ENCODE measurements at places on chromosomes 2 and 18. TPM values are rescaled to one million over a fixed set of nuclear protein-coding genes. Genes with fewer than 3 reads are reported as not detected.

Gene DCC
- total RNA-seq = not detected

Gene CROCC2
- total RNA-seq = 0.51 TPM

Gene TNFRSF11A
- 0.66 TPM for total RNA-seq

Gene RAD51AP2
- total RNA-seq = under 0.01 TPM

Gene SERPINB11
- total RNA-seq = not detected

Data from fibroblast of lung (primary cell).